ACHN (cell line): ENCODE measurements at places on chromosomes 7 and 10.

DNA sequence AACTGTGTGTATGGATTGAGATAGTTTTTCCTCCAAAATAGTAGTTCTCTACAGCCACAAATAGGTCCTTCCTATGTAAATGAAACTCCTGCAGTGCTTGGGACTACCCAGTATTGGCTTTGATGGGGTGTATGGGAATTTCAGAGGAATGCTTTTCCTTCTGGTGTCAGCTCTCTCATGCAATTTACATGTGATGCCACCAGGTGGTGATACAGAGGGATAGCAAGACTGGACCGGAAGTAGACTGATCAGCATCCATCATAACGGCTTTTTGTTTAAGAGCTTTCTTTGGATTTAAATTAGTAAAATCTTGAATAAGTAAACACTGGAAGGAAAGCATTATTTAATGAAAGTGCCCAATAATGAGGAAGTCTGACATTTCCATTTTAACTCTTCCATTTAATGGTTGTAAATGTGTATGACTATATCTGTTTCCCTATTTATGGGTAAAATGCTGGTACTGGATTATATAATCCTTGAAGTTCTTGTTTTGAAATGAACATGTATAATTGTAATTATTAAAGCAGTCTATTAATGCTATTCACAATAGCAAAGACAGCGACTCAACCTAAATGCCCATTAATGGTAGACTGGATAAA is 22.7 kb downstream of the DYNC1I1 start:
- DNase-seq, result peak; percentile 73

- no peak for DNase-seq
Observed at GRCh38 chr10:113239566-113240350, 289.7 kb downstream of the TCF7L2 start.

- DNase-seq, result no peak
Observed at GRCh38 chr7:98034081-98035035, 44.4 kb upstream of the OCM2 start.

GRCh38 chr7:151110941-151111645 is 24.8 kb downstream of the AGAP3 start:
- DNase-seq, result peak; percentile 83

- DNase-seq, result no peak
Observed at GRCh38 chr7:93955304-93955703, 33.8 kb downstream of the GNG11 start.

- no peak for DNase-seq
Observed at GRCh38 chr7:64893401-64893800, 9.7 kb upstream of the ZNF273 start.
